ENCODE measurements at places on chromosomes 12 and 14.
A peak's percentile ranks its signal among the peaks of the same experiment; 100 is the strongest.

- no peak for DNase-seq
Observed at GRCh38 chr12:99498756-99499155, 148.8 kb upstream of the GARIN6 start.

DNA sequence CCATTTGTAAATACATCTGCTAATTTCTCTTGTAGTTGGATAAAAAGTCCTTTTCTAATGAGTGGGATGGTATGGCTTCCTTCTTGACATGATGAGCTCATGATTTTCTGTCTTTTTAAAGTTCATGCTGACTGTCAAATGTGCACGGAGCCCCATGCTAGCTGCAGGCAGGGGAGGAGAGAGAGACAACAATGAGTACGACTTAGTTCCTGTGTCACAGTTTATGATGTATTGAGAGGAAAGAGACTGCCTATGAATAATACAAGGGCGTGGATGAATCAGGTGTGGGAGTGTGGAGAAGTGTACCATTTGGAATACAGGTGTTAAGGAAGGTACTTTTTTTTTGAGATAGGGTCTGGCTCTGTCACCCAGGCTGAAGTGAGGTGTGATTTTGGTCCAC, 10.7 kb upstream of the TBC1D30 start:
- no peak for DNase-seq

DNA sequence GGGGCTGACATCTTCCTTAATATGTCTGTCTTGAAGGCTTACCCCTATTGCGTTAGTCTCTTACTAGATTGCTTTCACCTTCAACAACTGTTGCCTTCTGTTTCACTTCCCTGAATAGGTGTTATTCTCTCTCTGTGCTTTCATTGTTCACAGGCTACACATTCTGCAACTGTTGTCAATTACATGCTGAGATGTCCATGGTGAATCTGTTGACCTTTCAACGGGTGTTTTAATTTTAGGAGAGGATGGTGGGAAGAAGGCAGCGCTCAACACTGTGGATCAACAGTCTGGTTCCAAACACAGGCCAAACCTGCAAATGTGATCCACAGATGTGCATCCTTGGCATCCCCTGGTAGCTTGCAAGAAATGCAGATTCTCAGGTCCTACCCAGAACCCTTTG, 101.9 kb downstream of the DACT1 start:
- no peak for DNase-seq

GRCh38 chr12:112574896-112575558, 156.3 kb downstream of the PTPN11 start:
- DNase-seq, result peak; percentile 3

- no peak for DNase-seq
Observed at GRCh38 chr12:110234331-110234751, 46.7 kb upstream of the ATP2A2 start.

DNA sequence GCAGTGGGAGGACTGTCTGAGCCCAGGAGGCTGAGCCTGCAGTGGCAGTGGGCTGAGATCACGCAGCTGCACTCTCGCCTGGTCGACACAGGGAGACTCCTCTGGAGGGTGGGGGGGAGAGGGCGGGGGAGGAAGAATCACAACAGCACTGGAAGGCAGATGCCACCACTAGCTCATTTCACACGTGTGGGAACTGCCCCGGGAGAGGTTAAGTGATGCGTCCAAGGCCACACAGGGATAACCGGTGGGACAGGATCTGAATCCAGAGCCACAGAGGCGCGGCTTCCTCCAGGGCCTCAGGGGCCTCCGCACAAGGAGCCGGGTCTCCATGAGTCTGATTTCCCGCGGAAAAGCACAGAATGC, 20.8 kb downstream of the STX2 start:
- no peak for DNase-seq

GRCh38 chr12:107356266-107356936, 263.1 kb upstream of the CRY1 start:
- DNase-seq, result no peak

DNA sequence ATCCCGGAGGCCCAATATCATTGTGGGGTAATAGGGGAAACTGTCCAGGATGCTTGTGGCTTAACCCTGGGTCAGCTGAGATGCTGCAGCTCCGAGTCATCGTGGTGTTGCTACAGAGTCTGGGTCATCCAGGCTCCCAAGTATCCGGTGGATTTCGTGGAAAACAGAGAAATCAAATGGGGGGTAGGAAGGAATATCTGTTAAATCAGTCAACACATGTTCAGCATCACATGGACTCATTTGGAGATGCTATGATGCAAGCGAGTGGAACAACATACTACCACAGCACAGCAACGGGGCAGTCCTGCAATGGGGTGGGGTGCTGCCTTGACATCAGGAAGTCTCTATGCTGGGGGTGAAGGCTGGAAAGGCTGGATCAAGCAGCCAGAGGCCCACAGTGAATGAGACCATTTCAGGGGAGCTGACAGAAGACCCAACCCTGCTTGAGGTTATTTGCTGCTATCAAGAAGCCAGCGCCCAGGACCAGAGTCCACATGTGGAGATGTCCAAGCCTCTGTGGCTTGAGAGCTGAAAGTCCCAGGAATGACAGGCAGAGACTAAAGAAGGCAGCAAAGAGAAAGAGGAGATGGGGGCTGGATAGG, 22.9 kb downstream of the VDR start:
- no peak for DNase-seq

GRCh38 chr12:57835366-57836288, 10.9 kb downstream of the CTDSP2 start:
- no peak for DNase-seq

DNA sequence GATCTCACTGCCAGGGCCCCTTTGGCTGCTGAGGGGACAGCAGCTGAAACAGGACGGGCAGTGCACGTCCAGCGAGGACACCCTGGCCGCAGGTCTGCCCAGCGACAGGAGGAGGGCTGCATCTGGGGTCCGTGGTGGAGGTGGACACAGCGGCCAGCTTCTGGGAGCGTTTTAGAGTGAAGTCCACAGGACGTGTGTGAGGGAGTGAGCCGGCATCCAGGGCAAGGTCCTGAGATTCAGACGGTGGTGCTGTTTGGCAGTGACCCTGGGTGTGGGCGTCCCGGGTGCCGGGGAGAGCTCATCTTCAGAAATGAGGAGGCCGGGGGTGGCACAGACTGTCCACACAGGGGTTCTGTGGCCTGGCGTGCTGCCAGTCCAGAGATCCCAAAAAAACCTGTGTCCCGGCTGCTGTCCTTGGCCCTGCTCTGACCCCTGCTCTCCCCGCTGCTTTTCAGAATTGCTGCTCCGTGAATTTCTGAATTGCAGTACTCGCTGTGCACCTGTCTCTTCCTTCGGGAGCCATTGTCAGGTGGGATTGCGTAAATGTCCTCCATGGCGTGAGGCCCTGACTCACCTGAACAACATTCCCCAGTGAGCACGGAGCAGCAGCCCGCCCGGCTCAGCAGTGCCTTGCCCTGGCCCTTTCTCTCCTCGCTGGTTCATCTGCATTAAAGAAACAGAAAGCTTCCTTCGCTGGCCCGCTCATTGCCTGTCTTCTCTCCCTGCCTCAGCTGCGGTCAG, 183.5 kb upstream of the C14orf180 start:
- DNase-seq, result no peak

DNA sequence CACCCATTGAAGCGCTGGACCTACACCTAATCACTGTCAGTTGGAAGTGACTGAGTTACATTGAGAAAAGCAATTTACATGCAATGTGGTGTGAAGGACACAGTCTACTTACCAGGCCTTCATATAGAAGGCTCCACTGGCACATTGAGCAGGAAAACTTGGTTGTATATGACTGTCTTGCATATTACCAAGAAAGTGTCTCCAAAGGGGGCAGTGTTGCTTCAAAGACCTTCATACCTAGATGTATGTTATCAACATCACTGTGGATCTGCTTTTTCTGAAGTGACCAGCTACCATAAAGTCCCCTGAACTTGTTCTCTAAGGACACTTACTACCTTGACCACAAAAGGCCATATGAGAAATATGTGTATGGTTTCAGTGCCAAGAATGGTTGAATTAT, 64.1 kb downstream of the NELL2 start:
- no peak for DNase-seq

GRCh38 chr12:12560587-12561370, 1.9 kb downstream of the DUSP16 start:
- peak; percentile 30 for DNase-seq

DNA sequence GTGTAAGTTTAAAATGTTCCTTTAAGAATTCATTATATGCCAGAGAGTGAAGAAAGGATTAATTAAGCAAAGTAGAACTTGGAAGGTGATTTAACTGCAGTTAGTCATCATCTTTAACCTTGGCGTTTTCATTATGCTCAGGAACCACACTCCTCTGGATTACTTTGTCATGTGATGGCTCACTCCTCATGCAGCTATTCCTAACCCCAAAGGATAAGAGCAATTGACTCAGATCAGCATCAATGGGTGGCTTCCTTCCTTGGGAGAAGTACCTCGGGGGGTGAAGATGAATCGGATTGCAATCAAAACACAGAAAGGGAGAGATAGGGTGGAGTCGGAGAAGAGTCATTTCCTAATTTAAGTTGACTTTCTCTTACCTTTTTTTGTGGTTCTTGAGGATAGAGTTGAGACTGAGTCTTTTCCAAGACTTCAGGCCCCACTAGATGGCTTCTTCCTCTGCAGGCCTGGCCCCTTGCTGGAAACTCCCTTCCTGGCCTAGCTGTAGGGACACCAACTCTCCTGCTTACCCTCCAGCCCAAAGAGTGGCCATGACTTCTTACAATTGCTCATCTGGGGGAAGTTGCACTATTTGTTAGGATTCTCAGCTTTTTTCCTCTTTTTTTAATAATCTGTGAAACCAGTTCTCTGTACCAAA, 238.6 kb upstream of the DDHD1 start:
- DNase-seq, result no peak

DNA sequence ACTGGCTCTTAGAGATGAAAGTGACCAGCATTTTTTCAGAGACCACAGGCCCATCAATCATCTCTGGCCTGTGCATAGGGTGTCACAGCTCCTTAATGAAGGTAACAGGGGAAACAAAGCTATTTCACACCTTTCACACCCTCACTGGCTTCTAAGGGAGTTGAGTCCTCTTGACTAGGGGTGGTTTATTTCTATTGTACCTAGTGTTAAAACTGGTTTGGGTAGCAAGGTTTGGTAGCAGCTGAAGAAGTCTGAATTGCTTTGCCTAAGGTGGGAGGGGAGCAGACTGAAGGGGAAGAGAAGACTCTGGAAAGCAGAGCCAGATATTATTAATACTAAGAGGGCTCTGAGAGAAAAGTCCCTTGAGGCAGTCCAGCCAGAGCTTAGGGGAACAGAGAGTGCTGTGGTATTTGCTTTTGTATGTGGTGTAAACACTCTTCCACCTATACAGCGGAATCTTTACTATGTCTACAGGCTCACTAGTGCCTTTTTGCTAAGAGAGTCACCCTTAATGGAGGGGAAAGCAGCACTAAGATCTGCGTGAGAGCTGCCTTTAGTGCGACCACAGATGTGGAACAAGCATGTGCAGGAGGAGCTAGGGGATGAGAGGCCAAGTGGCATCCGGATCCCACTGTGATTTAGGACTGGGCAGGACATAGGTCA, 95.8 kb downstream of the STXBP6 start:
- no peak for DNase-seq

- no peak for DNase-seq
Observed at GRCh38 chr14:30125322-30125979, 197.8 kb upstream of the PRKD1 start.

- no peak for DNase-seq
Observed at GRCh38 chr12:21764950-21765349, 9.6 kb downstream of the KCNJ8 start.

- DNase-seq, result no peak
Observed at GRCh38 chr12:18706798-18707197, 31.0 kb downstream of the PLCZ1 start.

DNA sequence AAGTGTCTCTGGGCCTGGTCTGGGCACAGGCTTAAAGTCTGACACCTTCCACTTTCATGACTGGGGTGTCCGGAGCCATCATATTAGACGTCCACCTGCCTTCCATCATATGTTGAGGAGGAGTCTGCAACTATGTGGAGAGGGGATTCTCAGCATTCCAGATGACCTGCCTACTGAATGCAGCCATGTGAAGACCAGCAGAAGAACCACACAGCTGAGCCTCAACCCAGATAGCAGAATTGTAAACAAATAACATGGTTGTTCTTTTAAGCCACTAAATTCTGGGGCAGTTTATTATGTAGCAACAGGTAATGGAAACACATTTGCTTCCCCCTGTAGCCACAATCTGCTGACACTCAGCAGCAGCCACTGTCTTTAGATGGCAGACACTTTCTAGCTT, 4.0 kb upstream of the SLC15A4 start:
- no peak for DNase-seq

GRCh38 chr14:52862632-52863333, 71.4 kb upstream of the GNPNAT1 start:
- DNase-seq, result no peak

DNA sequence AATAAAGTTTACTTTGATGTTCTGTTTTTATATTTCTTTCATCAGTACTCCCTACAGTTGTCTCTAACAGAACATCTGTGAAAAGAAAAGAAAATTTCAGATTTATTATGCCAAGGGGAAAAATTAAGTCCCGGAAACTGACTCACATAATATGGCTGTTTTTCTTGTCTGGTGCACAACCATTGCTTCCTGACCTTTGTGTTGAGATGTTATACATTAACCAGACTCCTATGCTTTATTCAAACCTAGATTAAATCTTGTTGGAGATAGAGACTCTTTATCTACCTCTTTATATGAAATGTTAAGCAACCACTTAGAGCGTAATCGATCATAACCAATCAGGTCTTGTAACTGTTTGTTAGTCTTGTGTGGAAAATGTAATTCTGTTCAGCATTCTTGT, 37.6 kb upstream of the BICD1 start:
- DNase-seq, result no peak

DNA sequence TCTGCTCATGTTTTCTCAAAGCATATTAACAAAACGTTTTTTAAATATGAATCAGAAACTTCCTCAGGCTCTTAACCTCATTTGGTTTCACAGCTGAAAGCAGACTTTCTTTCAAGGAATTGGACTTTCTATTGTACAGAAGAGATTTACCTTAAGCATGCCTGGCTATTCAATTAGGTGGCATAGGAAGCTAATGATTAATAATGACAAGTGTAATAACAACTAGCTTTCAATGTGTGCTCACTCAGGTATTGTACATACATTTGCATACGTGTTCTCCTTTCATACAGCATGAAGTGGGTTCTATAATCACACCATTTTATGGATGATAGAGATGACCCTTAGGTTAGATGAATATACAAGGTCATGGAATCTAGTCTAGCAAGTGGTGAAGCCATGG, 115.7 kb downstream of the ANO6 start:
- DNase-seq, result no peak
